Activated effector memory CD4-positive, alpha-beta T cell treated with Interleukin-2 at 50 U/mL for 16 hours (primary cell): ENCODE measurements at places on chromosomes 16 and 17.

DNA sequence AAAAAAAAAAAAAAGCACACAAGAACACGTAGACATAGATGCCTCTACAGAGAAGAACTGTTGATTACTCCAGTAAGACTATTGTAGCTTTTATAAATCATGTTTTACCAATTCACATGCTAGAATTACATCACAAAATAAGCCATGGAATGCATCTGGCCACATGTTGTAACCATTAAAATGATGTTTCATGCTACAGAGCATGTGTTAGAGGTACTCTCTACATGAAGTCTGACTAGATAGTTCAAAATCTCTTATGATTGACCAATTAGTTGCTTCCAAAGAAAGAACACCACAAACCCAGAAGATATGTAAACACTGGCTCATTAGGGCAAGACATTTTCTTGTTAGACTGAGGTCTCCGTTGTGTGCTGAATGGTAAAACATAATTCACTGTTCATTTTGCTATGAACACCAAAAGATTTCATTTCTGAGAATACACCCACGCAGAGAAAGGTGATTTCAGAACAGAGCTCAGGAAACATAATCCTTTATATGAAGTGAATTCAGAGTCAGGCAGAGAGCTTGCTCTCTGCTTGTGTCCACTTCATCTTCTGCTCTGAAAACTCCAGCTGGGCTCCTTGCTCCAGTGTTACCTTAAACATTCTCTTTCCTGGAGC is 411.4 kb upstream of the SOX9 start:
- DNase-seq: no peak

DNA sequence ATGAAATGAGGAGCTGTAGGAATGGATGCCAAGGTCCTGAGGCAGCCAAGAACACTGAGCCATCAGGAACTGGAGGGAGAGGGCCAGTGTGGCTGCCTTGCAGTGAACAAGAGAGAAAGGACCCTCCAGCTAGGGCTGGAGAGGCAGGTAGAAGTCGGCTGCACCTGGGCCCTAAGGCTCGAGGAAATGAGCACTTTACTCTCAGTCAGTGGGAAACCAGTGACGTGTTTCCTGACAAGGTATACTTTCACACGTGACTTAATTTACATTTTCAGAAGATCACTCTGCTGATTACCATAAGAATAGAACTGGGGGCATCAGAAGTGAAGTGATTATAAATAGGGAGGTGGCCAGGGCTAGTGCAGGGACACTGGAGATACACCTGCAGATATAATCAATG is 115.2 kb downstream of the C17orf67 start:
- DNase-seq: no peak

GRCh38 chr17:35912339-35912912 is 18.1 kb downstream of the RDM1 start:
- DNase-seq: no peak

- peak; percentile 79 for DNase-seq
These were observed 264.2 kb downstream of the SEC14L1 start for GRCh38 chr17:77404812-77405581.

DNA sequence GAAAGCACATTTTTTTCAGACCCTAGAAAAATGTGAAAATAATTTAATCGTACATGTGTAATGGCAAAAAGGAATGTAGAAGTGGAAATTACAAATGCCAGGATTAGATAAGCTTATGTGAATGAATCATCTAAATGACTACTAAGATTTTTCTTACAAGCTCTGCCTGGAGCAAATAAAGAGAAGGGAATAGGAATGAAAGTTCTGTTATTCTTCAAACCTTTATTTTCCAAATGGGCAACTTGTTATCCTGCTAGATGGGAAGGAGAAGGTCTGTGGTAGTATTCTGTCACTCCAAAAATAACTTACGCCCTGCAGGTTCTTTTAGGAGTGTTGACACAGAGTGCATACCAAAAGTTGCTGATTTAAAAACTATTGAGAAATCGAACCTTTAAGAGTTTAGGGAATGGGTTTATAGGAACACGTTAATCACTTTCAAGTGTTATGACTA is 9.7 kb downstream of the CTCF start:
- DNase-seq: no peak
